ENCODE measurements at places on chromosomes 16 and 17. TPM values are rescaled to one million over a fixed set of nuclear protein-coding genes. Genes with fewer than 3 reads are reported as not detected.

GRCh38 chr16:80586476-80586875, 45.7 kb downstream of the DYNLRB2 start:
- no peak for DNase-seq

DNA sequence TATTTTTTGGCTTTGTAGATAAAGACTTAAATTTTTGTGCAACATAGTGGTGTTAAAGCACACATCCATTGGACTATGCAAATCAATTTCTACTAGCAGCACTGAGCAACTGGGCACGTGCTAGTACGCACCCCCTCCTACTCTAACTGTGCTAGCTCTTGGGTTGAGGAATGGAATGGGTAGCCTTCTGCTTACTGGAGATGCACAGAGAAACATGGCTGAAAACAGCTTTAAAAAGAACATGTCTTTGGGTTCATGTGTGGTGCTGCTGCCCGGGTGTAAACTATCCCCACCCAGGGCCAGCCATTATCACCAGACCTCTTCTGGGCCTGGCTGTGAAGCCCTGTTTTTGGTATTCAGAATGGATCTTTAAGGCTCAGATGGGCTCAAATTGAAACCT, 7.3 kb downstream of the ESRP2 start:
- DNase-seq, result no peak

SLC5A2 gene
- total RNA-seq, result not detected

DNA sequence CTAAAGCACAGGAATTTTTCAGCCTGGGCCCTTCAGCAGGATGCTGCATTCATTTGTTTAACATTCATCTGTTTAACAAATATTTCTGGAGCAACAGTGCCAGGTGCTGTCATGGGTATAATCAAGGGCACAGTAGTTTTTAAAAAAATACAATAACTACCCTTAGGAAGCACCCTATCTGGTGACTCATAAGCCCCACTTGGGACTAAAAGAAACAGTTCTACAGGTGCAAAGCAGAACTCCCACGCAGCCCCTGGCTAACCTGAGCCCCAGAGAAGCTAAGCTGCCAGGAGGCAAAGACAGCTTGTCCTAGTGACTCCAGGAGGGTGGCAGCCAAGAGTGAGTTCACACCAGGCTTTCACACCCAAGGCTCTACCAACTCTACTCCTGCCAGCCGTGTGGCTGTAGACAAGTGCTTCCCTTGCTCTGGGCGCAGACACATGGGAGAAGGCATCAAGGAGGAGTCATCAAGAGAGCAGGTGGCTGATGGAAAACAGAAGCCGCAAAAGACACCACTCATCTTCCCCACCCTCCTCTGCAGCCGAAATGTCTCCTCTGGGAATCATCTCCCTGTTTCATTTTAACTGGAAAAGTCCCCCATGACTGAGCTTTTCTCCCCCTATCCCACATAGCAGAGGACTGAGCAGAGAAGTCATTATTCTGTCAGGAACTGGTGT, 14.4 kb downstream of the CUEDC1 start:
- no peak for DNase-seq

GRCh38 chr16:4701791-4702465, 8.6 kb downstream of the NUDT16L1 start:
- no peak for DNase-seq

DNA sequence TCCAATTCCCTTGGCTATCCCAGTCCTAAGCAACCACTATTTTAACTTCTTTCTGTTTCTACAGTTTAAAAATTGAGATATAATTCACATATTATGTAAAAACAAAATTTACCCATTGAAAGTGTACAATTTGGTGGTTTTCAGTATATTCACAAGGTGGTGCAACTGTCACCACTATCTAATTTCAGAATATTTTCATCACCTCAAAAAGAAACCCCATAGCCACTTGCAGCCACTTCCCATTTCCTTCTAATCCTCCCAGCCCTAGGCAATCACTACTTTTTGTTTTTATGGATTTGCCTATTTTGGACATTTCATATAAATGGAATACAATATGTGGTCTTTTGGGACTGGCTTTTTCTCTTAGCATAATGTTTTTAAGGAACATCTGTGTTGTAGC, 36.1 kb upstream of the NACA2 start:
- DNase-seq, result no peak

GRCh38 chr17:35256629-35257028, 13.8 kb downstream of the SLFN5 start:
- DNase-seq, result no peak

EPX gene
- total RNA-seq, result not detected

All from fibroblast of the aortic adventitia (primary cell).